Activated CD8-positive, alpha-beta T cell treated with anti-CD3 and anti-CD28 coated beads for 36 hours (primary cell): ENCODE measurements at places on chromosomes 12 and 14. TPM values are rescaled to one million over a fixed set of nuclear protein-coding genes. Genes with fewer than 3 reads are reported as not detected.

GRCh38 chr14:95980402-95980801, 58.8 kb upstream of the C14orf132 start:
- no peak for DNase-seq
- no peaks in the 10 kb centered on the region for H3K4me1 ChIP-seq
- peaks cover 14% of the 10 kb centered on the region for H3K27me3 ChIP-seq
- H3K27ac ChIP-seq: no peak overlapping the region
- H3K4me3 ChIP-seq: no peak overlapping the region

GRCh38 chr12:88921890-88922532, 341.7 kb upstream of the KITLG start:
- no peaks in the 10 kb centered on the region for H3K27me3 ChIP-seq
- no peak overlapping the region for H3K4me3 ChIP-seq
- H3K36me3 ChIP-seq: no peaks in the 10 kb centered on the region

DNA sequence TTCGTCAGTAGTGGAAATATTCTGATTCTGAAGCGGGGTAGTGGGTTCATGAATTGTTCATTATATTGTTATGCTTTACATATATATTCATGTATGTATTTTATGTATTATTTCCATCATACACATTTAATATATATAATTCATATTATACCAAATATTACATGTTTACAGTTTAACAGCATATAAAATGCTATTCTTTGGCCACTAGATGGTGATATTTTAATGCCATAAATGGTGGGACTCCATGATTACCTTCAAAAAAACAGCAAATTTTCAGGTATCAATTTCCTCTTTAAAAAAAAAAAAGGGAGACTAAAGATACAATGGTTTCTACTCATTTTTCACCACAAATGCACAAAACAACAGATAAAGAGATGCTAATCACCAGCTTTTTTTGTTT, 41.0 kb downstream of the BDKRB1 start:
- DNase-seq: no peak
- H3K27me3 ChIP-seq: no peaks in the 10 kb centered on the region
- no peak overlapping the region for H3K27ac ChIP-seq
- H3K4me3 ChIP-seq: no peak overlapping the region
- H3K4me1 ChIP-seq: no peaks in the 10 kb centered on the region

DNA sequence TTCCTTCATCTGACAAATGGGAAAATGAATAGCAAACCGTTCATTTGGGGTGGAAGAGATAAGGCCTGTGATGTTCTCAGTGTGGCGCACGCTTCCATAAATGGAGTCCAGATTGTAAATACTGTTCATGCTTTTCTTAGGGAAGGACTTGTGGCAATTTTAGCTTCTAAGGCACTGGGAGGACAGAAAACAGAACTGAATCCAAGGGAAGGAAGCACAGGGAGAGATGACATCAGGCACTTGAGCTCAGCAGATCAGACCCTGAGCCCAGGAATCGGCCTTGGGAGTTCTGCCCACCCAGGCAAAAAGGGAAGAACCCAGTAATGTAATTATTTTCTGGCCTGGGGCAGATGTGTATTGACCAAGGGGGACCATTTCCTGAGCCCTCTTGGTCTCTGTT, 7.2 kb upstream of the SH2B3 start:
- H3K4me3 ChIP-seq: no peak overlapping the region
- H3K27ac ChIP-seq: no peak overlapping the region
- peaks cover 45% of the 10 kb centered on the region for H3K4me1 ChIP-seq
- no peak for DNase-seq
- peaks cover 4% of the 10 kb centered on the region for H3K36me3 ChIP-seq

GRCh38 chr14:104130974-104131651, 7.3 kb upstream of the KIF26A start:
- peak; percentile 29 for DNase-seq
- H3K4me3 ChIP-seq: no peak overlapping the region
- H3K27ac ChIP-seq: no peak overlapping the region
- H3K36me3 ChIP-seq: peaks cover 4% of the 10 kb centered on the region
- peaks cover 41% of the 10 kb centered on the region for H3K27me3 ChIP-seq

GRCh38 chr14:75876530-75876929, 105.3 kb downstream of the TGFB3 start:
- no peak overlapping the region for H3K4me3 ChIP-seq
- DNase-seq: no peak
- H3K27me3 ChIP-seq: no peaks in the 10 kb centered on the region
- H3K27ac ChIP-seq: no peak overlapping the region

The EID3 gene
- 3.7 TPM for total RNA-seq

The LRRC10 gene
- total RNA-seq: not detected

The NTS gene
- total RNA-seq: not detected

The CLEC4C gene
- not detected for total RNA-seq

The IL23A gene
- 41.3 TPM for total RNA-seq

DNA sequence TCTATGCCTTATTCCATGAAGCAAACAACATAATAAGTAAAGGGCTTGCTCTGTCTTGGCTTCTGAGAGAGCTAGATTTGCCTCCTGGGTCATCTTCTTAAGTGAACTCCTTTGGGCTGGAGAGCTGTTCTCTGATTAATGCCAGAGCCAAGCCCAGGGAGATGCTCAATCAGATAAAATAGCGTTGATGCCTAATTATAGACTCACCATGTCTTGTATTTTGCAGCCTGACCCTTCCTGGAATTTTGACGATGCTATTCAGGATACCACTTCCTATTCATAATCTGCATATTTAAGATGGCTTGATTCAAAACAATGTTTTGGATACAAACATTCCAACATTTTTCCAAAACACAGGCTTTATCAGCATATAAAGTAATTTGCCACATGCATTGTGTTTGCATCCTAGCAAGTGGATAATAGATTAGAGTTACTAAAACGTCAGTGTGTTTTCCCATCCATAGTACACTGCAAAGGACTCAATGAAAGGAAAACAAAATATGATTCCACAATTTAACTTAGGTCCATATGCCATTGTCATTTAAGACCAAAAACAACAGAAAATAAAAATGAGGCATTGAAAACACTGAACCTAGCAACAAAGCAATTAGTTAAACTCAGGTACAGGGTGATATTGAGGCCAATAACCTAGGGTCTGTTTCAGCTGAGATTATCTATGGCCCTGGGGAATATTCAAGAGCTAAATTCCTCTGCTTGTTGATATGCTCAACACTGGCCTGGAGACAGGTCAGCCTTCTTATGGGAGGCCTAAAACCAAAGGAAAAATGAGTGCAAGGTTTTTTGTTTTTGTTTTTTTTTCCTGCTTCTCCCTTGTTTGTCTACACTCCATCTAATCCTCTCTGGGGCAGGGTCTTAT, 184.2 kb upstream of the FOXN3 start:
- H3K27ac ChIP-seq: no peak overlapping the region
- DNase-seq: no peak
- H3K4me1 ChIP-seq: peaks cover 50% of the 10 kb centered on the region
- peaks cover 75% of the 10 kb centered on the region for H3K36me3 ChIP-seq

The FAM186B gene
- not detected for total RNA-seq

GRCh38 chr14:72644758-72645489, 249.0 kb downstream of the DPF3 start:
- H3K27me3 ChIP-seq: peaks cover 2% of the 10 kb centered on the region
- no peak for DNase-seq
- H3K4me3 ChIP-seq: no peak overlapping the region
- no peaks in the 10 kb centered on the region for H3K36me3 ChIP-seq
- H3K4me1 ChIP-seq: no peaks in the 10 kb centered on the region
- H3K27ac ChIP-seq: no peak overlapping the region
